ENCODE measurements at places on chromosomes 5 and 9.

DNA sequence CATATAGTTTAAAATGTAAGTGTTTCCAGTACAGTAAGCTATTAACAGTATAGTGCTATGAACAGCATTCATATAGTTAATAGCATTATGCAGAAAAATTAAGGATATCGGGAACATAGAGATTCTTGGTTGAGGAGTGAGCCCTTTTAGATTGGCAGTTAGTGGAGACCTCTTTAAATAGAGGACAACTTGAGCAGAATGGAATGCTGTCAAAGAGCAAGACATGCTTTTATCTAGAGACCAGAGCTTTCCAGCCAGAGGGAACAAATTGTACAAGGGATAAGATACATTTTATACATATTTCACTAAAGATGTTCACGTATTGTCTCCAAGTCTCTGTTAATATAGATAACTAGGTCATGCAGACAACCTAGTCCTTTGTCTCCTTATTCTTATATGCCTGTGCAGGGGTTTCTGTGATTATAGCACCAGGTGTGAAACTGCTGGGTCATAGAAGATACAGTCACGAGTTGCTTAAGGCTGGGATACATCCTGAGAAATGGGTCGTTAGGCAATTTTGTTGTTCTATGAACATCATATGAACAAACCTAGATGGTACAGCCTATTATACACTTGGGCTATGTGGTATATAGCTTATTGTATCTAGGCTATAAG is 6.0 kb downstream of the IPO11 start:
- DNase-seq: no peak

- no peak for DNase-seq
Measured at GRCh38 chr9:129036923-129037766, 719 bp downstream of the MIGA2 start.

GRCh38 chr5:11076945-11077613 is 316.0 kb upstream of the DAP start:
- no peak for DNase-seq

DNA sequence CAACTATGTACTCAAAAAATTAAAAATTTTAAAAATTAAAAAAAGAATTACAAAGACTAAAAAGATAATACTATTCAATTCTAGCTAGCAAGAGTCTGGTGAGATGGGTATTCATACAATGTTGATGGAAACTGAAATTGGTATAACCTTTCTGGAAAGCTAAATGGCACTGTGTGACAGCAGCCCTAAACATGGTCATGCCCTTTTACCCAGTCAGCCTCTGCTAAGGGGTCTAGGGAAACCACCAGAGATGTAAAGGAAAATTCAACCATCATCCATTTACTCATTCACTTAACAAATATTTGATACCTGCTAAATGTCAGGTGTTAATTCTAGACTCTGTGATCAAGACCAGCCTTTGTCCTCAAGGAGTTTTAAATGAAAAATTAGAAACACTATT is 29.3 kb downstream of the IL31RA start:
- no peak for DNase-seq

DNA sequence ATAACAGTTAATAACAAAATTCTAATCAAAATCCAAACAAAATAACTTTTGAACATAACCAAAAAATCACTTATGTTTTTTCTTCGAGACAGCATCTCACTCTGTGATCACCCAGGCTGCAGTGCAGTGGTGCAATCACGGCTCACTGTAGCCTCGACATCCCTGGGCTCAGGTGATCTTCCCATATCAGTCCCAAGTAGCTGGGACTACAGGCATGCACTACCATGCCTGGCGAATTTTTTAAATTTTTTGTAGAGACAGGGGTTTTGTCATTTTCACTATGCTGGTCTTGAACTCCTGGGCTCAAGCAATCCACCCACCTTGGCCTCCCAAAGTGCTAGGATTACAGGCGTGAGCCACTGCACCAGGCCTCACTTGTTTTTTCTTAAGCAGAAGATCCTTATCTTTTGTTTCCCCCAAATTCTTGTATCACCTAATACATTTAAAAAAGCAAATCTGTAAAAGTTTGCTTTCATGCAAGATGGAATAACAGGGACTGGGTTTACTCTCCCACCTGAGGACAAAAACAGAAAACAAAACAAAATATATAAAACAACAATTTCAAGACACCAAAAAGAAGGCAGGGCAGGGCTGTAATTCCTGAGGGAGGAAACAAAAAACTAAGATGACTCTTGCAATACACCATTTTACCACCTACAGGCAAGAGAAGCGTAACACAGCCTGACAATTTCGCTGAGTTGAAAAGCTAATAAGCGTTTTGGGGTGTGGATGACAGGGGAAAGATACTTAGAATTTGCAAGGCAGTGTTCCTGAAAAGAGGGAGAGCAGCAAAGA is 71.4 kb downstream of the RAPGEF6 start:
- DNase-seq: no peak

- DNase-seq: no peak
Measured at GRCh38 chr5:150490296-150490669, 17.6 kb upstream of the NDST1 start.

GRCh38 chr9:5310851-5311250 is 6.3 kb upstream of the RLN2 start:
- no peak for DNase-seq

DNA sequence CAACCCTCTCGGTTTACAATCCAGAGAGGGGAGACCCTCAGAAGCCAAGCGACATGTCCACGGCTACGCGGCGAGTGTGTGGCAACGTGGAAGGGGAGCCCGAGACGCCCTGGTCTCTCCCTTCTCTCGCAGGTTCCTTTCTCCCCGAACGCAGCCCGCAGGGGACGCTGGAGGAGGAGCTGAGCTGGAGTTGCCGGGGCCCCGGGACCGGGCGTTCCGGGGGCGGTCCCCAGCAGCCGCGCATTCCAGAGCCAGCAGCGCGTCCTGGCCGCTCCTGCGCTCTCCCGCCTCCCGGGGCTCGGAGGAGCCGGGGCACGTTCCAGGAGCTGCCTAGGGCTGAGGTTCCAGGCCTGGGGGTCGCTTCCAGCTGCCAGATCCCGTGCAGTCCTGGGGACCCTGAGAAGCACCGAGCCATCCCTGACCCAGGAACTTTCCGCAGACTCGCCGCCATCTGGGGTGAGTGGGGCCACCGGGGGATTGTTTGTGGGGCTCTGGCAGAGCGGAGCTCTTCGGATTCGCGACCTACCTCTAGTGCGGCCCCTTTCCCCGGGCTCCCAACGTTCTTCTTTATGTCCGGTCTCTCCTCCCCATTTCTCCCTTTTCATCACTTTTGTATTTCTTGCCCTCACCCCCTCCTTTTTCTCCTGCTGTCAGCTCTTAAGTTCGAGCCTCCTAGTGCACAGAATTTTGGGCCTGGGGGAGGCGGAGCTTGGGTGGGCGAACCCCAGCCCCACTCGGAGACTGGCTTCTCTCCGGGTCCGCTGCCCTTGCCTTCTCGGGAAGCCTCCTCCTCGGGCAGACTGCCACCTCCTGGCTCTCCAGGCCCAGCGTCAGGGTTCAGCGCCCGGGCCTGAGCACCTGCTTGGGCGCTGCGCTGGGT is at the start of gene SMIM3:
Gene SMIM3 (plus strand): TSS at position 241 of the 880 bp plus-strand sequence. CDS start 16,684 bp downstream, outside the sequence.
- peak; percentile 79 for DNase-seq

DNA sequence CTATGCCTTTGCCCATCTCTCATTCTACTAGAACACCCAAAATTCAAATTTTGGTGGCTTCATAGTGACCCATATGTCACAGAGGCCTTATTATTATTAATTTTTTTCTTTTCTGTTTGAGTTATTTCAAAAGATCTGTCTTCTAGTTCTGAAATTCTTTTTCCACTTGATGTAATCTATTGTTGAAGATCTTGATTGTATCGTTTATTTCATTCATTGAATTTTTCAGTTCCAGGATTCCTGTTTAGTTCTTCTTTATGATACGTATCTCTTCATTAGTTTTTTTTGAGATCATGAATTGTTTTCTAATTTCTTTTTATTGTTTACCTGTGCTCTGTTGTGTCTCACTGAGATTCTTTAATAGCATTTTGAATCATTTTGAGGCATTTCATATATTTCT is 24.6 kb upstream of the APBA1 start:
- peak; percentile 11 for DNase-seq

GRCh38 chr9:135478829-135479468 is 633 bp upstream of the PPP1R26 start:
- DNase-seq: no peak

GRCh38 chr5:62093976-62094375 is 212.0 kb upstream of the KIF2A start:
- peak; percentile 22 for DNase-seq

DNA sequence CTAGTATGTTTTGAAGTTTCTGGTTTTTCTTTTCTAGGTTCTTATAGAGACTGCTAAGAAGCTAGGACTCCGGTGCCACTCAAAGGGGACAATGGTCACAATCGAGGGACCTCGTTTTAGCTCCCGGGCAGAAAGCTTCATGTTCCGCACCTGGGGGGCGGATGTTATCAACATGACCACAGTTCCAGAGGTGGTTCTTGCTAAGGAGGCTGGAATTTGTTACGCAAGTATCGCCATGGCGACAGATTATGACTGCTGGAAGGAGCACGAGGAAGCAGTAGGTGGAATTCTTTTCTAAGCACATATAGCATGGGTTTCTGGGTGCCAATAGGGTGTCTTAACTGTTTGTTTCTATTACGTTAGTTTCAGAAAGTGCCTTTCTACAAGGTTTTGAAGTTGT is 52.2 kb downstream of the MTAP start:
- DNase-seq: peak; percentile 37

DNA sequence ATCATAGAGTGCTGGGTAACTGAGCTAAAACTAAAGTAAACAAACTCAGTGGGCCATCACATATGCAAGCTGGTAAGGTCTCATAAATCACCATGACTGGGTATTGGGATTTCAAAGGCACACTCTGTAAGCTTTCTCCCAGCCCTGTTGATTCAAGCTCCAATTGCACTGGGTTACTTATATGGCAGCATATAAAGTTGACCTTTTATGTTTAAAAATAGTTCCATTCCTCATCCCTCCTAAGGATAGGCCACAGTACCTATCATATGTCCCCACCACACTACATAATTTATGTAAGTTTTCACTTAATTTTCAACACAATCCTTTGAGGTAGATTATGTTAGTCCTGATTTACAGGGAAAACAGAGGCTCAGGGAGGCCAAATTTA is 438.4 kb downstream of the RAB3C start:
- DNase-seq: no peak

GRCh38 chr9:3441197-3441816 is 84.5 kb downstream of the RFX3 start:
- peak; percentile 55 for DNase-seq
